Left lobe of liver (tissue), 2 donors: ENCODE measurements at places on chromosomes 11 and 22. TPM values are rescaled to one million over a fixed set of nuclear protein-coding genes. Genes with fewer than 3 reads are reported as not detected.

DNA sequence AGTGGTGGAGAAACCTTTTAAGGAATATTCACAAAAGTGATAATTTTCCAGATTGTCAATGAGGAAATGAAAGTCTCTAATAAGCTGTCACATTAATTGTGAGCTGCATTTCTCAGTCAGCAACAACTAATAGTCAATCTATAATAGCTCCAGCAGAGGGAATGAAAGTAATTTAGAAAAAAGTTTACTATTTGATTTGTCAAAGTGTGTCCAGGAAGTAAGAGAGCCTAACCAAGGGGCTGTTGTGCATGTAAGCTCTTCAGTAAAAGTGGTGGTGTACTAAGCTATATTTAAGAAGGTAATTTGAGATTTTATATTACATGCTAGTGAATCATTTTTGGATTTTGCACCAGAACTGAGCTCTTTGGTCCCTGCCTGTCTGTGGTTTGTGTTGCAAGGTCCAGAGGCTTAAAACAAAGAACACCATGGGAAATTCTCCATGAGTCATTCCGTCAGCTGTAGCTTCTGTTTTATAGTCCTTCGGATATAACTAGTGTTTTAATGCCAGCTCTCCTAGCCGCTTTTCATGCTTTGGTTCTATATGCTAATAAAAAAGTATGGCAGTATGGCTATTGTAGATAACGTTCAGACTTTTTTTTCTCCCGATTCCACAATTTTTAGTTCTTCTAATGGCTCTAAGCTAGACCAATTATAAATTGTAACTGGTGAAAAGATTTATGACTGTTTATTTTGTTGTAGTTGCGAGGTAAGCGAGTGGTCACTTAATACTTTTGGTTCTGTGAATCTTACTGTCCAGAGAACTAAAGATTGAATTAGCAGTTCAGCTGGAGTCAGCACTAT, 64.6 kb downstream of the ARHGEF12 start:
- DNase-seq: no peak

DNA sequence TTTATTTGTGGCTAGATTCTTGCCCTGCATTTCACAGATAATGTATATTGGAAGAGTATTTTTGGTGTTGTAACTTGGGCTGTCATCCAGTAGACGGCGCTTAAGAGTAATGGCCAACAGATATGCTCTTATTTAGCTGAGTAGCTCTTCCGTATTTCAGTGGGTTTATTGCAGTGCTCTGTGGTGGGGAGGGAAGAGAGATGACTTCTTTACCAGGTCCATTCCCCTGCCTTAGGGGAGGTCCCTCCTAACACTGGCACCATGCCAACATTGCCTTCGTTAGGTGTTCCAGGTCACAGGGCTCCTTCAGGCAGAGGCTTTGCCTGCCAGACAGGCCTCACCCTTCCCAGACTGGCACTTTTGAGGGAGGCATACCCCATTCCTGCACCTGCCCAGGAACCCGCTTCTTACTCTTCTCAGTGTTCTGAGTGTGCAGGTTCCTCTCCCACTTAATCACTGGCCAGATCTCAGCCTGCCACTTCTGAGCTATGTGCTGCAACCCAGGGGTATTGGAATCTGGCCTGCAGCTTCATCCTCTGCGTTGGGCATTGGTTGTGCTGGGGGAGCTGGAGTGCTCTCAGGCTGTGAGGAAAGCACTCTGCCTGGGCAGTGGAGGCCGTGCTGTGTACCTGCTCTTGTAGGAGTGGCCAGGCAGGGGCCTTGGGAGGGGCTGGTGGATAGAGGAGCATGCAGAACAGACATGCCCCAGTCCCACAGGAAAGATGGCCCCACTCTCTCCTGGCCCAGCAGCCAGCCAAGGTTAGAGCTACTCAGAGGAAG, 29.4 kb upstream of the SLN start:
- DNase-seq: no peak

The CCDC86 gene
- 4.7 TPM for total RNA-seq

DNA sequence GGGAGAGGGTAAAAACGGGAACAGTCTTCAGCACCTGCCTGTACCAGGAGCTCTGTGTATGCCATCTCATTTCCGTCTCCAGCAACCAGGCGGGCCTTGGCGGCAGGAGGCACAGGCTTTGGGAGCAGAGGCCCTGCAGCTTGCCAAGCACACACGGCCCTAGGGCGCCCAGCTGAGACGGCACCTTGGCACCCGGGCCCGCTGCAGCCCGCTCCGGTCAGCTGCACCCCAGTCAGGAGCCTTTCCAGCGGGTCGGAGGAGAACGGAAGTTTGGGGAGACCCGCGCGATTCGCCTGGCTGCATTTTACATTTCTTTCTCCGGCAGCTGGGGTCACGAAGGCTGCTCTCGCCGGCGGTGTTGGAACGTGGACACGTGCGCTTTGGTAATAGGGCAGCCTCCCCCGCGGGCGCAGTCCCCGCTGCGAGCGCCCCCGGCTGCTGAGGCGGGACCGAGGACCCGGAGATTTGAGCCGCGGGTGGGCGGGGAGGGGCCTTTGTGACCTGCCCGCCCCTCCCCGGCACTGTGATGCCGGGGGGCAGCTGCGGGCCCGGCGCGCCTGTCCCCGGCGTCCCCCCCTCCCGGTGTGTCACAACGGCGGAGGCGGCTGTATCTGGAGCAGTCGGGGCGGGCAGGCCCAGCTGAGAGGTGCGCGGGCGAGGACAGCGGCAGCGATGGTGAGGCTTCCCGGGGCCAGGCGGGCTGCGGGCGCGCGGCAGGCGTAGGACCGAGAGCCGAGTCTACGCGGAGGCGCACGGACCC, at the start of gene TUBA8:
Gene TUBA8 (plus strand): TSS at position 616 of the 760 bp plus-strand sequence. CDS start 57 bp downstream, at position 673.
- peak; percentile 65 for DNase-seq

GRCh38 chr11:70432065-70432464, 33.7 kb downstream of the CTTN start:
- DNase-seq: no peak

- no peak for DNase-seq
Measured at GRCh38 chr11:105447936-105448702, 161.8 kb upstream of the GRIA4 start.

- peak; percentile 83 for DNase-seq
Measured at GRCh38 chr22:24155627-24156140, 25.6 kb upstream of the SUSD2 start.

The SLC5A1 gene
- 1.9 TPM for total RNA-seq

The SOX10 gene
- 0.30 TPM for total RNA-seq

- DNase-seq: no peak
Measured at GRCh38 chr22:33588860-33589259, 331.4 kb downstream of the LARGE1 start.

The FAM89B gene
- total RNA-seq: 19.0 TPM

GRCh38 chr22:27226666-27227065, 569.3 kb downstream of the MIAT start:
- DNase-seq: no peak

- no peak for DNase-seq
Measured at GRCh38 chr22:35733791-35734516, 16.3 kb downstream of the APOL5 start.

The PRRG4 gene
- total RNA-seq: 12.2 TPM

- no peak for DNase-seq
Measured at GRCh38 chr11:93945596-93945995, 75.6 kb upstream of the HEPHL1 start.

DNA sequence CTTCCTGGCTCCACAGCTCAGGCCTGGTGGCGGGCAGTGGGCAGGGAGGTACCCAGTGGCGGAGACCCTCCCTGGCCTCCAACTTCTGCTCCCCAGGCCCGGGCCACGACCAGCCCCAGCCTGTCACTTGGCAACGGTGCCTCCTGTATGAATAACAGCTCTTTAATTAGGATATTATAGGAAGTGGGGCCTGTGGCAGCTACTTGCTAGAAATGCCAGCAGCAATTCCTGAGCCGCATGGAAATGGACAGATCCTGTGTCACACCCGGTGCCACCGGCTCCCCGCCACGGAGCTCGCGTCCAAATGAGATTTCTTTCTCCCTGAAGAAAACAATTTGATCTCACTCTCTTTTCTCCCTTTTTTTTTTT, 104.5 kb downstream of the CHST1 start:
- DNase-seq: no peak

DNA sequence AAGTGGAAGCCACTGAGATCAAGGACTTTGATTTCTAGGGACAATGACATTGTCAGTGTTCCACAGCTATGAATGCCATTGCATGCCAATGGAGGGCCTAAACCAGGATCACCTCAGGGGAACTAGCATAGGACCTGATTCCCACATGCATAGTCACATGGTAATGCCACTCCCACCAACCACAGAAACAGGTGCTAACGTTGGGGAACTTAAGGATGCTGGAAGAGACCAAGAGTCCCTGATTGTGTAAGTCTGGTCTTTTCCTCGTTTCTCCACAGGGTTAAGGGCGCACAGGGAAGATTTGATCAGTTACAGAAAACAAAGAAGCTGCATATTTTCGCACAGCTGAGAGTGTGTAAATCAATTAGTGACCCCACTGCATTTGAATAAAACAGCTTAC, 59.4 kb upstream of the CD44 start:
- no peak for DNase-seq

DNA sequence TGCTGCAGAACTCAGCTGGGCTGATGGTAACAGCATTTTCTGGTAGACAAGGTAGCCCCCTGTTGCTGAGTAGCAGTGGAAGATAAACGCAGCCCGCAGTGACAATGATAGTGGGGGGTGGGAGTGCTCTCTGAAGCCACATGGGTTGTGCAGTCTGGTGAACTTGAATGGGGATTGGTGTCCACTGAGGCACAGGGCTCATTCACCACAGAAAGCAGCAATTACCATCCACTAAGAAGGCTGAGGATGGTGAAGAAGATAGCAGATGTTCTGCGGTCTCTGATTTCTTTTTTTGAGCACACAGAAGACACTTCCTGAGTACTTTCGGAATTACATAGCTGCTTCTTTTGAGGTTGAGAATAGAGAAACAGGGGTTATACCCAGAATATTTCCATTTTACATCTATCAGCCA, 150.3 kb downstream of the LRRC4C start:
- DNase-seq: no peak

The PLEKHB1 gene
- 1.3 TPM for total RNA-seq

The FGF19 gene
- 0.15 TPM for total RNA-seq

- DNase-seq: no peak
Measured at GRCh38 chr11:85475660-85476517, 151.3 kb downstream of the DLG2 start.

DNA sequence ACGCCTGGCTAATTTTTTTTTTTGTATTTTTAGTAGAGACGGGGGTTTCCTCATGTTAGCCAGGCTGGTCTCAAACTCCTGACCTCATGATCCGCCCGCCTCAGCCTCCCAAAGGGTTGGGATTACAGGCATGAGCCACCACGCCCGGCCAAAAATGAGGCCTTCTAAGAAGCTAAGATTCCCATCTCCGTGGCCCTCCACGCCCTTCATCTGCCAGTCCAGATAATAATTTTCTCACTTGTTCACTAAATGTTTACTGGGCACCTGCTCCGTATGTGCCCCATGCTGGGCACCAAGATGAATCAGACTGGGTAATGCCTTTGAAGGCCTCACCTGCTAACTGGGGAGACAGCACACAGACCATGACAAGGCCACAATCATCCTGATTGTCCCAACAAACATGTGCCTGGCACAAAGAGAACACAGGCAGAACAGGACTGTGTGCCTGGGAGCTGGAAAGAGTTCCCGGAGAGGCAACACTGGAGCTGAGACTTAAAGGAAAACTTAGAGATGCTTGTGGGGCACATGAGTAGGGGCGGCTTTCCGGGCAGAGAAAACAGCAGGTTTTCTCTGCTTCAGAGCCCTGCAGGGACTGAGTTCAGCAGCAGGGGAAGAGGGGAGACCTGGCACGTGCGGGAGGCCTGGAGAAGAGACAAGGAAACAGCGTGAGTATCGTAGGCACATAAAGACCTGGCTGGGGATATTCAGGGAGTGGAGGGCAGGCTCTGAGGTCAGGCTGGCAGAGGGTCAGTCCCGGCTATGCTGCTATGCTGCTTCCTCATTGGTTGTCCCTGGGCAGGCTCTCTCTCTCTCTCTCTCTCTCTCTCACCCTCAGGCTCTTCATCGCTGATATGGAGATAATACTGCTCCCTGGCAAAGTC, 2.4 kb downstream of the KIAA0930 start:
- DNase-seq: no peak

The PGA4 gene
- 0.53 TPM for total RNA-seq

The DEUP1 gene
- total RNA-seq: not detected

- no peak for DNase-seq
Measured at GRCh38 chr11:79285756-79286155, 155.1 kb downstream of the TENM4 start.
